Stimulated activated CD8-positive, alpha-beta memory T cell treated with anti-CD3 and anti-CD28 coated beads, Interleukin-7, amount 100 ng/mL, for 1 hour (primary cell): ENCODE measurements at places on chromosomes 6 and 20.

- no peak for DNase-seq
These were observed 168.5 kb downstream of the MYLK4 start for GRCh38 chr6:2582268-2582667.

DNA sequence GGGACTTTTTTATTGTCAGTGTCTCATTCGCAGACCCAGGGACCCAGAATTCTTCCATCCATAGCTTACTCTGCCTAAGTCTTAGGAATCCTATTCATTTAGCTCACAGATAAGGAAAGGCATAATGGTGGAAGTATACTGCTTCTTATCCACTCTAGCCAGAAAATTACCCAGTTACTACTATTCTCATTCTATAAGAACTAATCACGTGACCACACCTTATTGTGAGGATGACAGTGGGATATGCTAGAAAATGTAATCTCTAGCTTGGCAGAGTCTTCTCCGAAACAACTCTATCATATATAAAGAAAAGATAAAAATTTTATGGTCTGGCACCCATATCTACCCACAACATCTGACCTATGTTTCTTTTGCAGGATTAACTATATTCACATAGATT, 21.2 kb downstream of the TFAP2D start:
- DNase-seq: no peak

- no peak for DNase-seq
These were observed 39.0 kb downstream of the CAP2 start for GRCh38 chr6:17432356-17432755.

DNA sequence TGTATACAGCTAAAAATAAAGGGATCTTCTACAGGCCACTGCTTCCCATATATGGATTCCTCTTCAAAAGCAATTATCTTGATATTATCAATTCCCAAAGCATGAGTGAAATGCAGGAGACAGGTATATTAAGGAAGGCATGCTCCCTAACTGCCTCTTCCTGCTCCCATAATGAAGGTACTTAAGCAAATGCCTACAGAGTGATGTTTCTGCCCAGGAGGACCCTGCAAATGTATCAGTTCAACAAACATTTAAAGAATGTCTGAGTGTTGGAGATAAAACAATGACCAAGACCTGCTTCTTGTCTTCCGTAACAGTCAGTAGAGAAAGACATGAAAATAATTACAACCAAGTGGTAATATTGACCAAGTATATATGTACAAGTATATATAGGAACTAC, 4.2 kb downstream of the UBE2J1 start:
- no peak for DNase-seq

GRCh38 chr20:17036541-17036940, 190.3 kb upstream of the PCSK2 start:
- no peak for DNase-seq
